ENCODE measurements at places on chromosomes 3 and 15. TPM values are rescaled to one million over a fixed set of nuclear protein-coding genes. Genes with fewer than 3 reads are reported as not detected.

DNA sequence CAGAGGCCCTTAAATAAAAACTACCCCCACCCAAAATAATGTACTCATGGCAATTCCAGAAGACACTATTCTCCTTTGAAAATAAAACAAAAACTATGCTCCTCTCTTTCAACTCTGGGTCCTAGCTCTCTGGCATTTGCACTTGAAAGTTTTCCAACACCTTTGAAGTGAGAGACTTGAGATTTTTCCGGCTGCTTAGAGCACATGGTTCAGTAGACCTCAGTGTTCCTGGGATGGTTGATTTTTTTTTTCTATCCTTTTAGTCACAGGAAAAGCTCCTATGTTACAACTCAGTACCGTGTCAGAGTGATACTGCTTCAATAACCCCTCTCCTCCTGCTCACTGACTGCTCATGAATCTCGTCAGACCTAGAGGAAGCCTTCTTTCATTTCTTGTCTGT lies 118.3 kb upstream of the TUSC7 start:
- H3K27me3 ChIP-seq, result no peaks in the 10 kb centered on the region
- H3K4me1 ChIP-seq, result no peaks in the 10 kb centered on the region
- DNase-seq, result no peak
- no peak overlapping the region for H3K27ac ChIP-seq
- no peaks in the 10 kb centered on the region for H3K36me3 ChIP-seq

DNA sequence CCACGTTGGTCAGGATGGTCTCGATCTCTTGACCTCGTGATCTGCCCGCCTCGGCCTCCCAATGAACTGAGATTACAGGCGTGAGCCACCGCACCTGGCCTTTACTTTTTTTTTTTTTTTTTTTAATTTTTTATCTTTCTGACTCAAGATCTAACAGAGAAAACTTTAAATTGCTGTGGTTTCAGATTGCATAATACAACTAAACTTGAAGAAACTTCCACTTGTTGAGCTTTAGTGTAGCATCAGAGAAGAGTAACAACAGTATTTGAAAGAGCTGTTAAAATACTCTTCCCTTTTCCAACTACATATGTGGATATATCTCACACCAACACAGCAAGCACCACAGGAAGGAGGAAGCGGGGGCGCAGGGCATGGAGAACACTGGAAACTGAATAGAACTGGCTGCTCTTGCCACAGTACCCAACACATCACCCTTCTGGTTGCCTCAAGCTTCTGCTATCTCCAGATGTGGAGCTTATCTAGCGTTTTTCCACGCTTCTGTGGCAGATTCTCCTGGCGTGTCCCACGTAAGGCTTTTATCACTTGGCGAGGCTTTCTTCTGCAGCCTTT lies 45.4 kb downstream of the MAP6D1 start:
- H3K4me3 ChIP-seq, result no peak overlapping the region
- no peak overlapping the region for H3K27ac ChIP-seq
- H3K36me3 ChIP-seq, result no peaks in the 10 kb centered on the region
- no peak for DNase-seq

- H3K27me3 ChIP-seq, result no peaks in the 10 kb centered on the region
- H3K4me3 ChIP-seq, result no peak within 1 kb of the TSS
- H3K27ac ChIP-seq, result no peak within 1 kb of the TSS
- no peaks in the 10 kb centered on the region for H3K4me1 ChIP-seq
These were observed at the start of gene ZBED2 for GRCh38 chr3:111595232-111595631. Gene ZBED2 (minus strand): TSS chr3:111595346. CDS start chr3:111594201, 1,145 bp downstream.

DNA sequence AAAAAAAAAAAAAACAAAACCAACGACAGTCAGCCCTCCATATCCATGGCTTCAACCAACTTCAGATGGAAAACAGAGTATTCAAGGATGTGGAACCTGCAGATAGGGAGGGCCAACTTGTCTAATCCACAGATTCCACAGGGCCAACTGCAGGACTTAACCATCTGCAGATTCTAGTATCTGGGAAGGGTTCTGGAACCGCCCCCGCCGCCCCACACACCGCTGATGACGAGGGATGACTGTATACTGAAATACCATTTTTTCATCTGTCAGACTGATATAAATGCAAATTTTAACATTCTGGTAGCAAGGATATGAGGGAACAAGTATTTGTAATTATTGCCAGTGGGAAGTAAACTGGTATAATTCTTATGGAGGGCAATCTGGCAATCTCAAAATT lies 29.5 kb downstream of the ADPGK start:
- H3K36me3 ChIP-seq, result peaks cover 95% of the 10 kb centered on the region
- no peak overlapping the region for H3K27ac ChIP-seq
- no peaks in the 10 kb centered on the region for H3K4me1 ChIP-seq
- no peaks in the 10 kb centered on the region for H3K27me3 ChIP-seq
- no peak overlapping the region for H3K4me3 ChIP-seq
- no peak for DNase-seq

- H3K4me3 ChIP-seq, result no peak overlapping the region
- no peak overlapping the region for H3K27ac ChIP-seq
- no peaks in the 10 kb centered on the region for H3K36me3 ChIP-seq
- no peaks in the 10 kb centered on the region for H3K4me1 ChIP-seq
- no peak for DNase-seq
- no peaks in the 10 kb centered on the region for H3K27me3 ChIP-seq
These were observed 50.9 kb upstream of the ALCAM start for GRCh38 chr3:105315815-105316214.

DNA sequence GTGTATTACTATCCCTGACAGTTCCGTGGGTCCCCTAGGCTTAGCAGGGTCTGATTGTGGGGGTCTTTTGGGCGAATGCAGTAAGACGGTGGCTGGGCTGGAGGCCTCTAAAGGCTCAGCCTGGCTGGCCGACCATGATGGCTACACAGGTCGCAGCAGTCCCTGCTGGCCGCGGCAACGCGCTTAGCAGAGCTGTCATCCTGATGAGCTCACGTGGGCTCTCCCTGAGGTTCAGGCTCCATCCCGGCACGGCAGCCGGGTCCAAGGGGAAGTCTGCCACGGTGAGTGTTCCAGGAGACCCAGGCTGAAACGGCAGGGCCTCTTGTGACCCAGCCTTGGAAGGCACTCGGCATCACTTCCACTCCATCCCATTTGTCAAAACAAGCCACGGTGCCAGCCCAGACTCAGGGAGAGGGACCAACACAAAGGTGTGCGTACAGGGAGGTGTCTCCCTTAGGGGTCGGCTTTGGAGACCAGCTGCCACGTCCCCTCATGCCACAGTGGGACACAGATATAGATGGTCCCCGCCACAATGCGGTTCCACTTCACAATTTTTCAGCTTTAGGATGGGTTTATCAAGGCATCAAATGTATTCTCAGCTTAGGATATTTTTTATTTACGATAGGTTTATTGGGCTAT lies 101.8 kb downstream of the XXYLT1 start:
- no peaks in the 10 kb centered on the region for H3K27me3 ChIP-seq
- no peak overlapping the region for H3K27ac ChIP-seq
- peaks cover 21% of the 10 kb centered on the region for H3K4me1 ChIP-seq
- DNase-seq, result no peak
- H3K4me3 ChIP-seq, result no peak overlapping the region

- H3K27ac ChIP-seq, result no peak overlapping the region
- DNase-seq, result no peak
- no peak overlapping the region for H3K4me3 ChIP-seq
- no peaks in the 10 kb centered on the region for H3K36me3 ChIP-seq
- no peaks in the 10 kb centered on the region for H3K4me1 ChIP-seq
These were observed 157.2 kb downstream of the DCLK3 start for GRCh38 chr3:36606871-36607765.

- peaks cover 4% of the 10 kb centered on the region for H3K4me1 ChIP-seq
- no peaks in the 10 kb centered on the region for H3K36me3 ChIP-seq
- DNase-seq, result no peak
These were observed 35.3 kb downstream of the TSPAN3 start for GRCh38 chr15:77035584-77035983.

DNA sequence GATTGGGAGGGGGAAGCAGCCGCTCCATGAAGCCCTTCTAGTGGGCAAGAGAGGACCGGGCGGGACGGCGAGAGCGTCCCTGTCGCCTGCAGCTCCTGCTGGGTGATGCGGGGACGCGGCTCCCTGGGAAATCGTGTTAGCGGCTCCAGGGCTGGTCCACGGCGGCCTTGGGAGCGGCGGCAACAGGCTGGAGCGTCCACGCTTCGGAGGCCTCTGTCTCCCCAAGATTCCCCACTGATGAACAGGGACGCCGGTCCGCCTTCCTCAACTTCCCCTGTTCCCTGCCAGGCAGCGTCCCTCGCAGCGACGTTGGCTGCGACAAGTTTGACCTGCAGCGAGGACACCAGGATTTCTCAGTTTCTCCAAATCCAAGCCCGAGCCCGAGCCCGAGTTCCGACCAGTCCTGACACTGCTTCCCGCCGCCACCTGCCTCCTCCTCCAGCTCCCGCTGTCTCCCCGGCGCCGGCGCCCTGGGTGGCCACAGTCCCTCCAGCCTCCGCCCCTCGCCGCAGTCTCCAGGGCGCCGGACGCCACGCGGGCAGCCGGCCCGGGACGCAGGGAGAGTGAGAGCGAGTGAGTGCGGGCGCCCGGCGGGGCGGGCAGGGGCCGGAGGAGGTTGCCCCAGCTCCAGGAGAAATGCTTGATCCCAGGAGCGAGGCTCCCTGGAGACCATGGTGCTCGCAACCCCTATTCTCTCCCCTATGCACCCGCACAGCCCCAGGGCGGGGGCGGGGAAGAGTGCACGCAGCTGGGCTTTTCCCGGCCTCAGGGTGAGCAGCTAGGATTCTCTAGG lies 78.1 kb upstream of the RNF7 start:
- no peaks in the 10 kb centered on the region for H3K36me3 ChIP-seq
- H3K27me3 ChIP-seq, result peaks cover 4% of the 10 kb centered on the region
- no peak overlapping the region for H3K27ac ChIP-seq
- peaks cover 20% of the 10 kb centered on the region for H3K4me1 ChIP-seq
- H3K4me3 ChIP-seq, result peak overlapping the region; percentile 60

GRCh38 chr15:59223736-59224135 lies 17.1 kb downstream of the LDHAL6B start:
- H3K27ac ChIP-seq, result peak overlapping the region; percentile 34
- no peak for DNase-seq
- H3K27me3 ChIP-seq, result no peaks in the 10 kb centered on the region
- peaks cover 66% of the 10 kb centered on the region for H3K36me3 ChIP-seq

DNA sequence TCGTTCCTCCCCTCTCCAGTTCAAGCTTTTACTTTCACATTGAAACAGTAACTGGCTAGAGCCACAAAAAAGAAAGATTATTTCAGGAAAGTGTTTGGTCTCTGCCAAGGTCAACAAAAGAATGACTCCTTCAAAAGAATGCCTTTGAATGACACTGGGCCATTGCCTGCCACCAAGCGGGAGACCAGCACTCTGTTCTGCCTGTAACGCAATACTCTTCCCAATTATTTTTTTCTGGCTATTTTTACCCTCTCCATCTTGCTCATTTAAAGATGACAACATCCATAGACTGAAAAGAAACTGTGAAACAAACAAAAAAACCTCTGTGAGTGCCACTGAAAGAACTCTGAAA lies 37.3 kb downstream of the EHHADH start:
- peak overlapping the region; percentile 70 for H3K27ac ChIP-seq
- peak overlapping the region; percentile 40 for H3K4me3 ChIP-seq
- H3K27me3 ChIP-seq, result no peaks in the 10 kb centered on the region
- peaks cover 5% of the 10 kb centered on the region for H3K4me1 ChIP-seq
- no peaks in the 10 kb centered on the region for H3K36me3 ChIP-seq
- peak; percentile 22 for DNase-seq

- H3K27ac ChIP-seq, result no peak overlapping the region
- peaks cover 49% of the 10 kb centered on the region for H3K4me1 ChIP-seq
- no peaks in the 10 kb centered on the region for H3K36me3 ChIP-seq
These were observed 251.0 kb downstream of the FAM43A start for GRCh38 chr3:194936659-194937058.

- no peak for DNase-seq
- H3K4me1 ChIP-seq, result no peaks in the 10 kb centered on the region
- H3K4me3 ChIP-seq, result no peak overlapping the region
- no peaks in the 10 kb centered on the region for H3K36me3 ChIP-seq
- H3K27ac ChIP-seq, result no peak overlapping the region
These were observed 345.1 kb downstream of the PLOD2 start for GRCh38 chr3:145815707-145816413.

DNA sequence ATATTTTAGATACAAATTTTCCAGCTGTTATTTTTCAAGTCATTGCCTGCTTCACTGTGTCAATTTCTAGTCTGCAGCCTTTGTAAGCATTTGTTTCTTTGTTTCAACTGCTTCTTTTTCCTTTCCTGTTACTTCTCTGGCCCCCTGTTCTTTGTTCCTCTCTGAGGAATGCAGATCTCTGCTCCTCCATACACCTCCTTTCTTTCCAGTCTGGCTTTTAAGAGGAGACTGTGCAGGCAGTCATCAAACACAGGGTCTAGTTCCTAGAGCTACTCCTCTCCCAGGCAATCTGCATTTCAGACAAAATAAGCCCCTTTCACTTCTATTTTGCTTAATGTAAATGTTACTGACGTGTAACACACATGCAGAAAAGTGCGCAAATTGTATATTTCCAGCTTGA lies 502.9 kb downstream of the PDCD6IP start:
- H3K36me3 ChIP-seq, result no peaks in the 10 kb centered on the region
- peaks cover 6% of the 10 kb centered on the region for H3K27me3 ChIP-seq
- H3K4me1 ChIP-seq, result no peaks in the 10 kb centered on the region
- no peak for DNase-seq

GRCh38 chr15:69757186-69757585 lies 304.6 kb downstream of the RPLP1 start:
- H3K27ac ChIP-seq, result no peak overlapping the region
- no peak overlapping the region for H3K4me3 ChIP-seq
- no peaks in the 10 kb centered on the region for H3K36me3 ChIP-seq
- H3K4me1 ChIP-seq, result no peaks in the 10 kb centered on the region
- H3K27me3 ChIP-seq, result peaks cover 12% of the 10 kb centered on the region
- no peak for DNase-seq

DNA sequence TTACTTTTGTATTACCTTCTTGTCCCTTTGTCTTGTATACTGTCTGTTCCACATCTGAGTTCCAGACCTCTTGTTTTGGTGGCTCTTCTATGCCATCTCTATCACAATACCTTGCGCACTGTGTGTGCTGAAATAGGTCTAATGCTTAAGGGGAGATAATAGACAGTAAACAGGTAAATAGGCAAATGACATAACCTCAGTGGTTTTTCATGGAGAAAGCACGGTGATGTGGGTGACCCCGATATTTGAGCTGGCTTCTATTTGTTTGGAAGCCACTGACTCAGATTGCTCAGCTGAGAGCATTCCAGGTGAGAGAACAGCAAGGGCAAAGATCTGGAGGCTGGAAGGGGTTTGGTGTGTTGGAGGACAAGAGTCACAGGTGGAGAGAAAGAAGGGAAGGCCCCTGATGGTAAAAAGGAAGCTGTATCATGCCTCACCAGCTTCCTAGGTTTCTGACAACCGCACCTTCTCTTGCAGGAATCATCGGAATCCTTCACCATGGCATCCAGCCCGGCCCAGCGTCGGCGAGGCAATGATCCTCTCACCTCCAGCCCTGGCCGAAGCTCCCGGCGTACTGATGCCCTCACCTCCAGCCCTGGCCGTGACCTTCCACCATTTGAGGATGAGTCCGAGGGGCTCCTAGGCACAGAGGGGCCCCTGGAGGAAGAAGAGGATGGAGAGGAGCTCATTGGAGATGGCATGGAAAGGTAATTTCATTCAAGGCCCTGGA lies 795 bp downstream of the MCM2 start:
- no peak overlapping the region for H3K27ac ChIP-seq
- H3K4me1 ChIP-seq, result peaks cover 3% of the 10 kb centered on the region
- DNase-seq, result no peak
- no peaks in the 10 kb centered on the region for H3K27me3 ChIP-seq
- peak overlapping the region; percentile 70 for H3K4me3 ChIP-seq
- H3K36me3 ChIP-seq, result no peaks in the 10 kb centered on the region

Gene CCR2
- 0.49 TPM for polyA plus RNA-seq

Gene OXTR
- 0.17 TPM for polyA plus RNA-seq

Gene TGM5
- 0.10 TPM for polyA plus RNA-seq

Gene JAGN1
- 23.2 TPM for polyA plus RNA-seq

Gene PRICKLE2
- polyA plus RNA-seq, result 1.9 TPM

Gene GOLGA8G
- polyA plus RNA-seq, result not detected

Gene FBXW12
- polyA plus RNA-seq, result 0.29 TPM

Gene SRGAP3
- polyA plus RNA-seq, result 4.8 TPM
